Iris pigment epithelial cell (primary cell): ENCODE measurements at places on chromosomes 3 and 15.

GRCh38 chr3:185824051-185825005, 514 bp downstream of the IGF2BP2 start:
- DNase-seq = no peak

- DNase-seq = peak; percentile 73
Observed at GRCh38 chr15:84748274-84749110, at the start of gene ZNF592. Gene ZNF592 (plus strand): TSS chr15:84748592. CDS start chr15:84782676, 34,084 bp downstream.

DNA sequence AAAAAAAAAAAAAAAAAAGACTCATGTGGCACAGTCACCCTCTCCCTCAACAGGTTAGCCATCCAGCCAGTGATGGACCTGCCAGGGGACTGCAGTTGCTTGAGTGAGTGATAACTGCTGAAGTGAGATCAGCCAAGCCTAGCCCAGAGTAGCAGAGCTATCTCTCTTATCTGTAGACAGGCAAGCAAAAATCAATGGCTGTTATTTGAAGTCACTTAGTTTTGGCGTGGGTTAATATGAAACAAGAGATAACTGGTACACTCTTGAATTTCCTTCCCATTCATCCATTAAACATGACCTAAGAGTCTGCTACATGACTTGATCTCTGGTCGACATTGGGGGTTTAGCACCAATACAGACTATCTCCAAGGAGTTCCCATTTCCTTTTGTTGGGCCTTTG, 51.2 kb upstream of the TNIK start:
- no peak for DNase-seq

GRCh38 chr3:72189339-72189738, 404.4 kb upstream of the PROK2 start:
- DNase-seq = no peak

GRCh38 chr3:19065027-19065426, 83.3 kb upstream of the KCNH8 start:
- no peak for DNase-seq

GRCh38 chr15:98394546-98394945, 253.8 kb upstream of the IGF1R start:
- no peak for DNase-seq

GRCh38 chr3:25854635-25855034, 64.7 kb downstream of the OXSM start:
- DNase-seq = peak; percentile 82

- DNase-seq = no peak
Observed at GRCh38 chr15:38670128-38671005, 105.8 kb upstream of the RASGRP1 start.

DNA sequence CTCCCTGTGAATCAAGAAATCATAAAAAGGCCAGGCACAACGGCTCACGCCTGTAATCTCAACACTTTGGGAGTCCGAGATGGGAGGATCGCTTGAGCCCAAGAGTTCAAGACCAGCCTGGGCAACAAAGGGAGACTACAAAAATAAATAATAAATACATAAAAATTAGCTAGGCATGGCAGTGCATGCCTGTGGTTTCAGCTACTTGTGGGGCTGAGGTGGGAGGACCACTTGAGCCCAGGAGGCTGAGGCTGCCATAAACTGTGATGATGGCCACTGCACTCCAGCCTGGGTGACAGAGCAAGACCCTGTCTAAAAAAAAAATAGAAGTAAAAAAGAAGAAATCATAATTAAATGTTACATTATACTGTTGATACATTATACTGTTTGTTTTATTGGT, 28.0 kb upstream of the DCUN1D1 start:
- no peak for DNase-seq
